AG04450 (cell line): ENCODE measurements at places on chromosomes 1 and 21. TPM values are rescaled to one million over a fixed set of nuclear protein-coding genes. Genes with fewer than 3 reads are reported as not detected.

The FBLIM1 gene
- polyA plus RNA-seq: 122 and 143 TPM in 2 replicates

The S100A7 gene
- polyA plus RNA-seq: not detected in 2 replicates

The PMVK gene
- polyA plus RNA-seq: 21.0 and 24.7 TPM in 2 replicates

The CFAP126 gene
- polyA plus RNA-seq: not detected in 2 replicates

The CD34 gene
- 0.11 and 0.14 TPM in 2 replicates for polyA plus RNA-seq

The CRYAA gene
- polyA plus RNA-seq: not detected in 2 replicates

The GPR137B gene
- 14.3 and 15.7 TPM in 2 replicates for polyA plus RNA-seq

The GJA4 gene
- not detected in 2 replicates for polyA plus RNA-seq

The OR2L3 gene
- not detected in 2 replicates for polyA plus RNA-seq

DNA sequence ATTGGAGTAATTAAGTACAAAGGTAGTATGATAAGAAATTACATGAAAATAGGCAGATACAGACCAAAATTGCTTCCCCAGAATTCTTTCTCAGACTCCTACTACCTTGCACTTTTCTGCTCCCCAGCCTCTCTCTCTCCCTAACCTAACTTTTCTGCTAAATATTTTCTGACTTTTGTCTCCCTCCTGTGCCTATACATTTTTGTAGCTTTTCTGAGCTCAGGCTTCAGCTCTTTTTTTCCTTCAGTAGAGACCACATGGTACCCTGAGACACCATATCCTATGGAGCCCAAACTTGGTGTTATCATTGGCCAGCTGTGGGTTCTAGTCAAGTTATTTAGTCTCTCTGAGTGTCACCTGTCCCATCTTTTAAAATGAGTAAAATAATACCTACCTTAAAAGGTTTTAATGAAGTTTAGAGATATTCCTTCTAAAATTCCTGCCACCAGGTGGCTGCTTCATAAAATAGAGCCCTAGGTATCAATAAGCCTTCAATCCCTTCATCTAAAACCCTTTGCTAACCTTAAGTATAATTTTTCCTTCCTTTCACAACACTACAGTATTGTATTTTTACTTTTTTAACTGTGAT, 237.6 kb upstream of the DUSP10 start:
- no peak for DNase-seq

GRCh38 chr1:155167166-155168104, 5.7 kb downstream of the KRTCAP2 start:
- DNase-seq: peak; percentile 54

DNA sequence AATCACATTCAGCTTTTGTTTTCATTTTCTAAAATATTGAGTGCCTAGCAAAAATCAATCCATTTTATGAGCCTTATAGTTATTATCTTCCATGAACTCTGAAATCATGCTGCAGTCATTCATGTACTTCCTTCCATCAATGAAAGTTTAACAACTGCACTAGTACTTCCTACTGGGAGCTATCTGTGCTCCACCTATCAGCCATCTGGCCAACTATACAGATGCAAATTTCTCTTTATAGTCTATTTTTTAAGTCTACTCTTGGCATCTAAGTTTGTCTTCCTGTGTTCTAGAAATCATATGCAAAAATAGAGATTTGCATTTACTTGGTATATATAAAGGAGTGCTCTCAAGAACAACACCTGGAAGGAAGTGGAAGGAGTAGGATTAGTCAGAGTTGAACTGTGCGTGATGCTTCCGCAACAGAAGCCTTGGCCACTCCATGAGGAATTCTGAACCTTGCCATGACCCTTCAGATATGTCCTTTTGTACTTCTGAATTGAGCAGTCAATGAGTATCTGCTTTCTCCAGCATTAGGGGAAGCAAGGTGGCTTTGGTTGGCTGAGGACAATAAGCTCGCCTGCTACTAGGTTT, 403.2 kb upstream of the ADAMTS5 start:
- DNase-seq: no peak

DNA sequence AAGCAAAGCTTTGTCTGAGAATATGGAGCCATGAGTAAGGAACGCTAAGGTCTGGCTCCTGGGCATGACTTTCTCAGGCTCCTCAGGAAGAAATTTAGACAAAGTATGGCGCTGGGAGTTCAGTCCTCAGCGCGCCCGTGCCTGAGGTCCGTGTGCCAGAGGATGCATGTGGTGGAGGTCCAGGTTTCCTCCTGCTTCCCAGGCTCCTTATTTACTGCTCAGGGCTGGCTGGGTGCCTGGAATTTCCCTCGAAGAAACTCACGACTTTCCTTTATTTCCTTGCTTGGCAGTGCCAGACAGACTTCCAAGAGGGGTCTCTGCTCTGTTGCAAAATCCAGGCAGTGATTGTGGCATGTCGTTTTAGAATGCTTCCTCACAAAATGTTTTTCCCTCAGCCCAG, 13.3 kb downstream of the GCSAML start:
- no peak for DNase-seq

DNA sequence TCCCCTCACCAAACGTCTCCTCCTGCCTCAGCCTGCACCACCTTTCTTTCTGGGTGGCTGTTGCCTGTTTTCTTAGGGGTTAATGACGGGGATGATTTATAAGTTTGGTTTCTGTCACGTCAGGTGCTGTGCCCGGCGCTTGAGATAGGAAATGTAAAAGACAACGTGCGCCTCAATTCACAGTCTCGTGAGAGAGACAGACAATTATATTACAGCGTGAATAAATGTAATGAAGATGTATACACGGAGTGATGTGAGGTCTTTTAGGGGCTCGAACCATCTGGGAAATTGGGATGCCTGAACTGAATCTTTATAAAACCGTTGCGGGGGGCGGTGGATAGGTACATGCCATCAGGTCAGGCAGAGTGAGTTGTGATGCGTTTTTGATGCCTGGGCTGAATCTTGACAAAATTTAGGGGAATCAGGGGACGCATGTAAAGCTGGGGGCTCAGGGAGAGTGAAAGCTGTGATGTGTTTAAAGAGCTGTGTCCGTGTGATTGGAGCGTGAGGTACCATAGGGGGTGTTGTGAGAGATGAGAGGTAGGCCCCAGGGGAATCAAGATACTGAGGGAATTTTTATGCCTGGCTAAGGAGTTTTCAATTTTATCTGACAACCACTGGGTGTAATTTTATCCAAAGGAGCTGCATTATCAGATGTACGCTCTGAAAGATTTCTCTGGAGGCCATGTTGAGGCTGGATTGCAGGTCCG, 831 bp downstream of the TIPRL start:
- no peak for DNase-seq

- DNase-seq: no peak
Observed at GRCh38 chr1:119266386-119266785, 102.2 kb upstream of the HAO2 start.

GRCh38 chr21:31804008-31804394, 68.8 kb upstream of the HUNK start:
- no peak for DNase-seq

DNA sequence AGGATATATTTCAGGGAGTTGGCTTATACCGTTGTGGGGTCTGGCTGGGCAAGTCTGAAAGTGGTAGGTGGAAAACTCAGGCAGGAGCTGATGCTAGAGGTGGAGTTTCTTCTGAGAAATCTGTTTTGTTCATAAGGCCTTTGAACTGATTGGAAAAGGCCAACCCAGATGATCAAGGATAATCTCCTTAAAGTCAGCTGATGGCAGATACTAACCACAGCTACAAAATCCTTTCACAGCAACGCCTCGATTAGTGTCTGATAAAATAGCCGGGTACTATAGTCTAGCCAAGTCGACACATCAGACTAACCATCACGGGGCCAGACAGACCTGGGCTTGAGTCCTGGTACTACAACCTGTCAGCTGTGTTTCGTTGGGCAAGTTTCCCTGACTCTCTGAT, 21.4 kb downstream of the OPRD1 start:
- no peak for DNase-seq

DNA sequence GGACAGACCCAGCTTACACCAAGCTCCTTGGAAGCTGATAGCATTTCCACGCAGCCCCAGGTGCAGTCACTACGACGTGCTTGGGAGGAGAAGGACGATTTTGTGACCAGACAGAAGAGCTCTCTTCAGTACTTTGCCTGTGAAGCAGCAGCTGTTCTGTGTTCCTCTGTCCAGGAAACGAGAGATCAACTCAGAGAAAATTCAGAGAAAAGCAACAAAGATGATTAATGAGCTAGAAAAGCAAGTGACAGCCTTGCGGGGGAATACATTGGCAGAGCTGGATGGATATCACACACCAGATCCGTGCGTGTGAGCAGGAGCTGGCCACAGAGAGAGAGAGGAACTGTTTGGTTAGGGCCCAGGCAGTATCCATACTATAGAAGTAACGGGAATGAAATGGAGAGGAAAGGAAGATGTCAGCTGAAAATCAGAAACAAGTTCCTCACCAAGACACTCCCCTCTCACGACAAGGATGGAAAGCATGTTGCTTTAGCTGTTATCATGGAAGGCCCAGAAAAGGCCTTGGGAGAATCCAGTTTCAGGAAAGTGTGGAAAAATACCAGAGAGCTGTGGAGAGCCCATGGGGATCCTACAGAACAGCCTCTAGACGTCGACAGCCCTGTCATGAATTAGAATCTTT, 106.2 kb downstream of the TOMM20 start:
- no peak for DNase-seq

GRCh38 chr1:219173434-219173757, 282 bp upstream of the LYPLAL1 start:
- DNase-seq: no peak

- DNase-seq: no peak
Observed at GRCh38 chr1:49106445-49106844, 329.8 kb upstream of the BEND5 start.

GRCh38 chr1:146016891-146017290, 4.6 kb downstream of the HJV start:
- DNase-seq: no peak

DNA sequence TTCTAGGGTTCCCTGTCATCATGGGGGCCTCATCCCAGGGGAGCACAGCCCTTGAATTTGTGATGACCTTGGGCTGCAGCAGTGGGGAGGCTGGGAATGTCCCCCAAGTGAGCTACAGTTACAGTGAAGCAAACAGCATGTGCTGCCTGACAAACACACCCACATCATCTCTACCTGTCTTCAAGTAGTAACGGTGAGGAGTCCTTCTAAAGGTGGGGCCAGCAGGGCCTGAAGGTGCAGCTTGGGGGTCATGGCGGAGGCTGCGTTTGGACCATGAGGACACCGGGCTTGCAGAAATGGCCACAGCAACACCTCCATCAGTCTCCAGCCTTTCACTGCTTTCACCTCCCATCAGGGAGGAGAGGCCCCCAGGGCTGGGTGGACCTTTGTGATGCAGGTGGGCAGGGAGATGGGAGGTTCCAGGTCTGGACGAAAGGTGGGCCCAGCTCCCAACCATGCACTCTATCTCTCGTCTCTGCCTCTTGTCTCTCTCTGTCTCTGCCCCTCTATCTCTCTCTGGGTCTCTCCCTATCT, 55.7 kb downstream of the WNT9A start:
- DNase-seq: no peak

- DNase-seq: no peak
Observed at GRCh38 chr1:14494911-14495310, 103.6 kb upstream of the KAZN start.

DNA sequence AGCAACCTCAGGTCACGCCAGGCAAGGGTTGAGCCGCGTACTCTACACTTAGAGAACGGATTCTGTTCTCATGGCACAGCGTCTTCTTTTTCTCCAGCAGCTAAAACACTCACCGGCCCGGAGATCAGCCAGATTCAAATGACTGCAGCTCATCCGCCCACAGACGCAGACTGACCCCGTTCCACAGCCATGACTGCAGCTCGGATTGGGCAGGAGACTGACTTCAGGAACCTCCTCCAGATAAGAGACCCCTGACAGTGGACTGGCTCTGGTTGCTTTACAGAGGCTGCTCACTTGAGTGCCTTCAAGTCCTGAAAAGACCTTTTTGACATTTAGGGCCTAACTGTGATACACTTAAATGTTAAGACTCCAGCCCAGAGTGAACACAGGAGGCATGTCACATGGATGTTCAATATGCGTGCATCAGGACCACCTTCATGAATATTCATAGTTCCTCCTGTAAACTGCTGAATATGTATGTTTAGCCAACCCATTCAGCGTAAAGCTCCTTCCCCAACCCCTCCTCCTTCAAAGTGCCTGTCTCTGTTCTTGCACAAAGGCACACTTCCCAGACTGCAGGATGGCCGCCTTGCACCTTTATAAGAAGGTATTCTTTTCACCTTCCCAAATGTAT, 42.6 kb downstream of the BACE2 start:
- DNase-seq: no peak

GRCh38 chr1:6976044-6976375, 190.8 kb downstream of the CAMTA1 start:
- DNase-seq: no peak

DNA sequence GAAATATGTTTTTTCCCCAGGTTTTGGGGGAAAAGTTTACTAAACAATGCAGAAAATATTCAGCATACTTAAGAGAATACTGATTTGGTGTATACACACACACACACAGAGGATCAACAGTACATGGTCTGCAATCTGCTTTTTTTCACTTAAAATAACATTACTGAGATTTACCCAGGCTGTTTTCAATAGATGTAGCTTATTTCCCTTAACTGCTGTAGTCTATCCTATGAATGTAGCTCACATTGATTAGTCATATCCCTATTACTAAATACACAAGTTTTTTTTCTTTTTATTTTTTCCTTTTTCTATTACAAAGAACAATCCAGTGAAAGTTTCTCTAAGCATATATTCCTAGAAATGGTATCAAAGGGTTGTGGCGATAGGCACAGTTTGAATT, 266.7 kb upstream of the GREM2 start:
- DNase-seq: no peak

- no peak for DNase-seq
Observed at GRCh38 chr1:94183197-94183815, 54.1 kb downstream of the ARHGAP29 start.

DNA sequence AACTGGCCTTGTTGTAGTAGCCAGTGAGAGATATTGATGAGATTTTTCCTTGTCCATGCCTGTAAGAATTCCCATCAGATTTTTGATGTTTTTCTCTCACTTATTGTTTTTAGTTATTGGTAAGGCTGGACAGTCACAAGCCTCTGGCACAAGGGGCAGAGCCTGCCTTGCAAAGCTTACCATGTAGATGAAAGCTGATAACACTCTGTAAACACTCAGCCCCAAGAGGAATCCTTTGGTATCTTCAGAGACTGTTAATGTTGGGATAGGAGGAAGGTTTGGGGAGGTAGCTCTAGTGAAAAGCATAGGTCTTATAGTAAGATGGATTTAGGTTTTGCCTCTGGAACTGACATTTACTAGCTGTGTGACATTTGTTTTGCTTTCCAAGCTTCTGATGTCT, 37.7 kb downstream of the MARK1 start:
- DNase-seq: no peak
